ENCODE measurements at places on chromosomes 4 and X.

DNA sequence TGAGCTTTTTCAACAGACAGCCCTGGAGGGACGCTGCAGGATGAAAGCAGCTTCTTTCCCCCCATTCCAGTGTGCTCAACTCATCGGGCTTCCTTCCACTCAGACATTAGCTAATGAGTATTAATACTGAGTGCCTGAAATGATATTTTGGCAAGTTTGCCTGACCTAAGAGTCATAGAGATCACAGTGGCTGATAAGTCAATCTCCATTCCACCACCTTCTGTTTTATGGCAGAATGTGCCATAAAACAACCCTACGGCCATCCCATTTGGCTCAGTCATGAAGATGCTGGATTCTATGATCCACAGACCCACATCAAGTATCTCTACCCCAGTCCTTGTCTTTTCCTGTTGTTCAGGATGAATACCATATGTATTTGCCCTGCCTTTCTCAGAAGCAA, 48.3 kb upstream of the MAB21L2 start:
- DNase-seq = no peak

DNA sequence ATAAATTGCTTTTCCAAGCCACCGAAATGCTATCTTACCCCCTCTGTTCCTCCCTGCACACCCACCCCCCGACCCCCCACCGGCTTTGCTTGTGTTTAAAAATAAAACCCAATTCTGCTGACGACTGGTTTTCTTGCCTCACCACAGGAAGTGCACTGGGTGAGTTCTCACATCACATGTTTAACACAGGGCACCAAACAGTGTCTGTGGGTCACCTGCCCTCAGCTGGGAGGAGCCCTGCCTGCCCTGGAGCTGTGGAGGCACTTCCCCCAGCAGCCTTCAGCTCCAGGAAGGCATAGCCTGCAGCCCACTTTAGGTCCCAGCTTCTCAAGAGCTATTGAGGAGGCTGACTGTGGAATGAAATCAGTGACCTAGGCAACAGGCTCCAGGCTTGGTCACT, 8.8 kb downstream of the TMEM255A start:
- no peak for DNase-seq

- no peak for DNase-seq
Measured at GRCh38 chrX:136034668-136035067, 49.4 kb downstream of the SLC9A6 start.

DNA sequence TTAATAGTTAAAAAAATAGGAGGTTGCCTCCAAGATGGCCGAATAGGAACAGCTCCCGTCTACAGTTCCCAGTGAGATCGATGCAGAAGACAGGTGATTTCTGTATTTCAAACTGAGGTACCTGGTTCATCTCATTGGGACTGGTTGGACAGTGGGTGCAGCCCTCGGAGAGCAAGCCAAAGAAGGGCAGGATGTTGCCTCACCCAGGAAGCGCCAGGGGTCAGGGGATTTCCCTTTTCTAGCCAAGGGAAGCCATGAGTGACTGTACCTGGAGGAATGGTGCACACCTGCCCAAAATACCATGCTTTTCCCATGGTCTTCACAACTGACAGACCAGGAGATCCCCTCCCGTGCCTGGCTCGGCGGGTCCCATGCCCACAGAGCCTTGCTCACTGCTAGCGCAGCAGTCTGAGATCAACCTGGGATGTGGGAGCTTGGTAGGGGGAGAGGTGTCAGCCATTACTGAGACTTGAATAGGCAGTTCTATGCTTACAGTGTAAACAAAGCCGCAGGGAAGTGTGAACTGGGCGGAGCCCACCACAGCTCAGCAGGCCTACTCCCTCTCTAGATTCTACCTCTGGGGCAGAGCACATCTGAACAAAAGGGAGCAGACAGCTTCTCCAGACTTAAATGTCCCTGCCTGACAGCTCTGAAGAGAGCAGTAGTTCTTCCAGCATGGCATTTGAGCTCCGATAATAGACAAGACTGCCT, 47.5 kb downstream of the PPA2 start:
- DNase-seq = no peak
